ENCODE measurements at places on chromosomes 13 and 19. TPM values are rescaled to one million over a fixed set of nuclear protein-coding genes. Genes with fewer than 3 reads are reported as not detected.

The ZNF569 gene
- 0.83 TPM for polyA plus RNA-seq

The CYP4F2 gene
- not detected for polyA plus RNA-seq

The FRY gene
- 5.0 TPM for polyA plus RNA-seq

The ZNF575 gene
- 0.29 TPM for polyA plus RNA-seq

The CEACAM6 gene
- polyA plus RNA-seq: not detected

The ZNF723 gene
- not detected for polyA plus RNA-seq

The SYCN gene
- not detected for polyA plus RNA-seq

The DNAAF3 gene
- not detected for polyA plus RNA-seq

The ZNF808 gene
- polyA plus RNA-seq: 2.6 TPM

GRCh38 chr13:50153876-50154275, 138.6 kb downstream of the KCNRG start:
- H3K4me3 ChIP-seq: no peak overlapping the region
- no peaks in the 10 kb centered on the region for H3K4me1 ChIP-seq
- H3K36me3 ChIP-seq: no peaks in the 10 kb centered on the region
- DNase-seq: no peak
- H3K27ac ChIP-seq: no peak overlapping the region

- H3K4me3 ChIP-seq: no peak overlapping the region
- H3K27ac ChIP-seq: no peak overlapping the region
- no peaks in the 10 kb centered on the region for H3K27me3 ChIP-seq
- peaks cover 15% of the 10 kb centered on the region for H3K36me3 ChIP-seq
- no peak for DNase-seq
Measured at GRCh38 chr19:1912760-1913505, 7.7 kb downstream of the ADAT3 start.

DNA sequence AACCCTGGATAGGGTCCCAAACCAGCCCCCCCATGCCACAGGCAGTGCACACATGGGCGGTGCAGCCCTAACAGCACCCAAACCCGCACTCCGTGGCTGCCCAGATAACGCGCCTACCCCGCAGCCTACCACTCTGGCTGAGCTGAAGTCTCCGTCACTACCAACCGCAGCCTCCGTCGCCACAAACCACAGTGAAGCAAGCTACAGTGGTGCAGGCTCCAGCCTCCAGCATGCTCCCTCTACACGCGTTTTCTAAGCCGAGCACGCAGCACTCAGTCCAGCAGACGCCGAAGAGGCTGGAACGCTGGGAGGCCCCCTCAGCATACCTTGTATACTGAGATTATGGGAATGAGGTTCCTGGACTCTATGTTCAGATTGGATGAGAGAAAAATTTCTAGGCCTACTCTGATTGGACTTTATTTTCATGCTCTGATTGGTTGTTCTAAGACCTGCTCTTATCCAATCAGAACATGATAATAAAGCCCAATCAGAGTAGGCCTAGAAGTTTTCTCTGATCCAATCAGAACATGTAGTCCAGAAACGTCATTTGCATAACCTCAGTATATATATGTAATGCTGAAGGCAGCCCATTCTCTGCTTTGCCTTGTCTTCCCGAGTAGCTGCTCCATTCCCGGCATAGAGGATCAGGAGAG, 56.7 kb upstream of the C1QTNF9B start:
- H3K4me1 ChIP-seq: no peaks in the 10 kb centered on the region
- no peaks in the 10 kb centered on the region for H3K27me3 ChIP-seq
- no peak for DNase-seq
- no peaks in the 10 kb centered on the region for H3K36me3 ChIP-seq
- no peak overlapping the region for H3K27ac ChIP-seq

- no peak overlapping the region for H3K27ac ChIP-seq
- no peak for DNase-seq
- no peak overlapping the region for H3K4me3 ChIP-seq
- no peaks in the 10 kb centered on the region for H3K27me3 ChIP-seq
Measured at GRCh38 chr19:38201731-38202130, 22.3 kb downstream of the DPF1 start.

GRCh38 chr19:52331757-52332156, 4.3 kb upstream of the ZNF610 start:
- H3K4me1 ChIP-seq: peaks cover 6% of the 10 kb centered on the region
- DNase-seq: no peak
- no peaks in the 10 kb centered on the region for H3K36me3 ChIP-seq
- no peak overlapping the region for H3K27ac ChIP-seq

- peaks cover 16% of the 10 kb centered on the region for H3K4me1 ChIP-seq
- no peak overlapping the region for H3K4me3 ChIP-seq
- H3K27ac ChIP-seq: no peak overlapping the region
- DNase-seq: no peak
- no peaks in the 10 kb centered on the region for H3K36me3 ChIP-seq
Measured at GRCh38 chr13:44136696-44137268, 236.8 kb upstream of the SERP2 start.

DNA sequence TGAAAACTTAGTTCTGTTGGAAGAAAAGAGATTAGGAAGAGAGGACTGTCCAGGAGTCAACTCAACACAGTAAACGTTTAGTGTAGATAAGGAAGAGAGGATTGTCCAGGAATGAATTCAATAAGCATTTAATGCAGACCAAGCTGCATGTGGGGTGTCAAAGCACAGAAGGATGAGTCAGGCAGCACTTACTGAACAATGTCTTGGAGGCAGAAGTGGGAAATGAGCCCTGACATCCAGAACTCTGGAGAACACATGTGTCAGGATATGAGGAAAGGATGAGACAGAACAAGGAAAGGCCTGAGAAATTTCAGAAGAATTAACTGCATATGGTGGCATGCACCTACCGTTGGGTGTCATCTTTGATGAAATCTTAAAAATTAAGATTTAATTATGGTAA, 429.2 kb upstream of the HTR2A start:
- DNase-seq: no peak
- H3K27ac ChIP-seq: no peak overlapping the region
- no peaks in the 10 kb centered on the region for H3K4me1 ChIP-seq

DNA sequence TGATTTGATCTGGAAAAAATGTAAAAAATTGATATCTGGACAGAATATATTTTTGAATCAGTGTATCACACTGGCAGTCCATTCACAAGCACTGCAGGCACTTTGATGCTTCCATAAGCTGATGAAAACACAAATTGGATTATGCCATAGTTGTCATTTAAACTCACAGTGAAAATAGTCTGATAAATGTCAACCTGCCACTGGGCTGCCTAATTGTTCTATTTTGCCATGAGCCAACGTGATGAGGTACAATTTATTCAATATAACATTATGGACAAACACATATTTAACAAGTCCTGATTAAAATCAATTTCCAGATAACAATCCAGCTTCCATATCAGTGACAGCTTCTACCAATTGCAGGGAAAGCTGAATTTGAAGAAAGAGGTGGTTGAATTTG, 1244.9 kb downstream of the EFNB2 start:
- H3K27me3 ChIP-seq: no peaks in the 10 kb centered on the region
- H3K4me3 ChIP-seq: no peak overlapping the region
- H3K36me3 ChIP-seq: no peaks in the 10 kb centered on the region
- no peak overlapping the region for H3K27ac ChIP-seq
- no peak for DNase-seq
- no peaks in the 10 kb centered on the region for H3K4me1 ChIP-seq

DNA sequence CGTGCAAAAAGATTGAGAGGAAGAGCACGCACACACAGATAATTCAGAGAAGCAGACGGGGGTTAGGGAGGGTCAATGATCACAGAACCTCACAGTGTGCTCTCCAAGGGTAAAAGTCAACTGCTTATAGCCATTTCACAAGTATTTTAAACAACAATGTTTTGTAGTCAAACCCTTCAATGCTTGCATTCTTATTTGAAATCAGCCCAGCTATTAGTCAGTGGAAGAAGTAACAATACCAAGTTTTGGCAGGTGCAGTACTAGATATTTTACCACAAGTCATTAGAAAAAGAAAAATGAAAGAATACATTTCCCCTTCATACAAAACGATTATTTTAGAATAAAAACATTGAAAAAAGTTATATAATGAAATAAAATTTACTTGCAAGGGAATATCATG, 2.6 kb downstream of the CSNK1A1L start:
- no peaks in the 10 kb centered on the region for H3K36me3 ChIP-seq
- no peak for DNase-seq
- H3K4me3 ChIP-seq: no peak overlapping the region
- no peaks in the 10 kb centered on the region for H3K4me1 ChIP-seq

DNA sequence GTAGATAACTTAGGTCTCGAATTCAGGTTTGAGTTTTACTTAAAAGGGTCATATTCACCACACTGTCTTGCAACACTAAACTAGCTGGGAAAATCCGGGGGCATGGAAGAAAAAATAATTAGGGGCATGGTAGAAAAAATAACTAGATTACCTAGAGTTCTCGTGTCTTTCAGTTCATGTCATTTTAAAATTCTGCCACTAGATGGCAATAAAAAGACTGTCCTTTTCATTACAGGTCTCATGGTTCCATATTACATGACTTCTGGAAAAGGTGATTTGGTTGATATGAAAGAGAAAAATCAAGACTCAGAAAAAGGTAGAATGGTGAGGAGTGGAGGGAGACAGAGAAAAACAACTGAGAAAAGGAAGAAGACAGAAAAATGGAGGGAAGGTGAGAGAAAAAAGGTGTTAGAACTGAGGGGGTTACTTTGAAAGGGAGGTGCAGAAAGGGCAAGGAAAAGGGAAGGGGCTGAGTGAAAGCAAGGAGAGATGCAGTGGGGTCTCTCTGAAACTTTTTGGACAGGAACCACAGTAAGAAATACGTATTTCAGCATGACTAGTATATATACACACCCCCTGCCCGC, 299.0 kb downstream of the KLF12 start:
- H3K4me1 ChIP-seq: no peaks in the 10 kb centered on the region
- peak; percentile 7 for DNase-seq
- H3K36me3 ChIP-seq: no peaks in the 10 kb centered on the region
- no peak overlapping the region for H3K4me3 ChIP-seq
- no peak overlapping the region for H3K27ac ChIP-seq

- peaks cover 12% of the 10 kb centered on the region for H3K36me3 ChIP-seq
- H3K27ac ChIP-seq: peak overlapping the region; percentile 99
- H3K27me3 ChIP-seq: no peaks in the 10 kb centered on the region
- H3K4me3 ChIP-seq: no peak overlapping the region
- peaks cover 45% of the 10 kb centered on the region for H3K4me1 ChIP-seq
- DNase-seq: no peak
Measured at GRCh38 chr13:79404361-79404760, 1.7 kb downstream of the RBM26 start.

GRCh38 chr19:56301155-56301554, 13.5 kb downstream of the ZSCAN5A start:
- no peaks in the 10 kb centered on the region for H3K27me3 ChIP-seq
- no peak overlapping the region for H3K4me3 ChIP-seq
- peaks cover 8% of the 10 kb centered on the region for H3K4me1 ChIP-seq
- DNase-seq: no peak
- no peak overlapping the region for H3K27ac ChIP-seq

- H3K36me3 ChIP-seq: no peaks in the 10 kb centered on the region
- H3K27ac ChIP-seq: no peak overlapping the region
- no peaks in the 10 kb centered on the region for H3K4me1 ChIP-seq
Measured at GRCh38 chr13:44667943-44668342, 91.8 kb upstream of the TSC22D1 start.

- H3K4me3 ChIP-seq: no peak overlapping the region
- H3K36me3 ChIP-seq: no peaks in the 10 kb centered on the region
- peaks cover 3% of the 10 kb centered on the region for H3K27me3 ChIP-seq
Measured at GRCh38 chr13:98910501-98910951, 67.3 kb downstream of the DOCK9 start.

DNA sequence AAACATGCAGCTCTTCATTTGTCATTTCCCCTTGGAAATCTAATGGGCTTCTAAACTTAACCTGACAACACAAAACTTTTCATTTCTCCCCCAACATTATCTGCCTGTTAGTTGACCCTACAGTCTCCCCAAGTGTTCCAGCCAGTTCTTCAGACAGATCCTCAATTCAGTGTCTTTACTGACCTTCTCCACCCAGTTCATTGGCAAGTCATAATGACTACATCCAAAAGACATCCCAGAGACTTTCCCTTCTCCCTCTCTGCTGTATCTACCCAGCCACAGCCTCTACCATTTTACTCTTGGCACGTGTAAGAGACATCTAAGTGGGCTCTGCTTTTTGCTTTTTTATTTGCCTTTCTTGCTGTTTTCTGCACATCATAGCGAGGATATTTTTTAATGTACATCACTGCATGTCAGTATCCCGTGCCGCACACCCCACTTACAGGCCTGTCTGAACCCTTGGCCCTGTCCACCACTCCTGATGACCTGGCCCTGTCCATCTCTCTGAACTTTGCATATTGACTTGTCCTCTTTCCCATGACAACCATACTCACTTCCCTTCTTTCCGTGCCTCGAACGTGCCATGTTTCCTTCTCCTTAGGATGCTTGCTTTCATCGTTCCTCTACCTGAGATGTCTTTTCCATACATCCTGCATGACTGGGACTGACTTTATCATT, 391.9 kb downstream of the IRS2 start:
- DNase-seq: no peak
- peaks cover 59% of the 10 kb centered on the region for H3K4me1 ChIP-seq
- no peaks in the 10 kb centered on the region for H3K36me3 ChIP-seq
- no peaks in the 10 kb centered on the region for H3K27me3 ChIP-seq
- no peak overlapping the region for H3K4me3 ChIP-seq

DNA sequence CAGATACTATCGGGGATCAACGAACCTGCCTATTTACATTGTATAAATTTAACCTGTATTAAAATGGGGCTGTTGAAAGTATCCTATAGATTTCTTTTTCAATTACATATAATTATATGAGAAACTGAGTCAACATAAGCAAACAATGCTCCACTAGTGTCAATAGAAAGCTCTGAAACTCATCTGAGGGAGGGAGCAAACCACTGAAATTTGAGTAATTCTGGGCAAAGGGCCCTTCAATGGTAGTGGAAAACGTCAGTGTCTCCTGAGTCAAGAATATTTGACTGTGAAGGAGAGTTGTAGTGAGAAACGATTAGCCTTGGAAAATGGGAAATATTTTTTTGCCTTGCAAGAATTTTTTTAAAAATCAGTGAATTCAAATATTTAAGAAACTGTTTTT, 17.6 kb upstream of the VN1R4 start:
- H3K4me1 ChIP-seq: no peaks in the 10 kb centered on the region
- no peak for DNase-seq
- no peaks in the 10 kb centered on the region for H3K36me3 ChIP-seq
- no peaks in the 10 kb centered on the region for H3K27me3 ChIP-seq
- no peak overlapping the region for H3K4me3 ChIP-seq
- no peak overlapping the region for H3K27ac ChIP-seq
